ENCODE measurements at places on chromosomes 12 and 14. TPM values are rescaled to one million over a fixed set of nuclear protein-coding genes. Genes with fewer than 3 reads are reported as not detected.

Gene PTGER2
- total RNA-seq: 0.45 TPM

Gene POTEG
- total RNA-seq: not detected

DNA sequence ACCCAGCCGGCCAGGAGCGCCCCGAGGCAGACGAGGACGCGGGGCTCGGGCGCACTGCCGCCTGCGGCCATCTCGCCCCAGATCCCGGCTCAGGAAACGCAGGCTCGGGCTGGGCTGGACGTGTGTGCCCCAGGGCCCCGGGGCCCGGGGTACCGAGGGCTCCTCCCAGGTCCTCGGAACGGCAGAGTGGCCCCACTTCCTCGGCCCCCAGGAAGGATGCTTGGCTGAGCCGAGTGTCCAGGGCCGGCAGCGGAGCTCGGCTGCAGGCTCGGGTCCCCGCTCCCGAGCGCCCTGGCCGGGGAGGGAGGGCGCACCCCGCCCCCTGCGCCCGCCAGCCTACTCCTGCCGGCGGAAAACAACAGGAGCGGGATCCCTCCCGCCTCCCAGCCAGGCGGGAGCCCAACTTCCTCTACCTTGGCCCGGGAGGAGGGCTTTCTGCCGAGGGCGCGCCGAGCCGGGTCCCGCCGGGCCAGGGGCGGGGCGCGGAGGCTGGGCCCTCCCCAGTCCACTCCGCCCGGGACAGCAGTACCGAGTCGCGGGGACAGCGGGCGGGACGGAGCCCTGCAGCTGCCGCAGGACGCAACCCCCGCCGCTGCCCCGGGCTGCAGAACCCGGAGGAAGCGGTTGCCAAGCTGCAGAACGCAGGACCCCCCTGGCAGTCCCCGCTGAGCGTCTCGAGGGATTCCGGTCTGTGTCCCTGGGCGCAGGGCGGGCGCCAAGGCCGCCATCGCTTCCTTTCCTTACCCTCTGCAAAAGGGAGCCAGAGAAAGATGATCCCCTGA, at the start of gene VSIG10:
VSIG10 (minus strand) TSS at position 411 of the 782 bp plus-strand sequence; CDS start at position 71, 340 bp downstream.
- peak; percentile 28 for DNase-seq

- DNase-seq: no peak
Observed at GRCh38 chr14:88075269-88075981, 70.5 kb downstream of the GPR65 start.

GRCh38 chr14:68951035-68951797, 27.9 kb downstream of the ACTN1 start:
- no peak for DNase-seq

- DNase-seq: no peak
Observed at GRCh38 chr12:108117163-108117849, 11.8 kb upstream of the WSCD2 start.
